ENCODE measurements at places on chromosomes 4 and X.

DNA sequence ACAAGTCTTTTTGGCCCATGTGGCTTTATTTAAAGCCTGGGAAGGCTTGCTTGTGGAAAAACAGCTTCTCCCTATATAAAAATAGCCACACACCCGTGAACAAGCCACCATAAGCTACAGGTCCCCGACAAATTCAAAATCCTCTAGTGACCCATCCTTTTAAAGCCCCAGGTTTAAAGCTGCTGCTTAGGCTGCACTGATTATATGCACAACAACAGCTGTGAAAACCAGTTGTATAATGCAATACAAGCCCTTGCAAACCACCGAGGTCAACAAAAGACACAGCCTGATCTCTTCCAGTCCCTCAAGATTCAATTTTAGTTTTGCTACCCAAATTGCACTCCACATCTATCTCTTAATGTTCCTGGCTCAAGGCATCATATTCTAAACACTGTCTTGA is 186.0 kb upstream of the WDFY3 start:
- no peak for DNase-seq

DNA sequence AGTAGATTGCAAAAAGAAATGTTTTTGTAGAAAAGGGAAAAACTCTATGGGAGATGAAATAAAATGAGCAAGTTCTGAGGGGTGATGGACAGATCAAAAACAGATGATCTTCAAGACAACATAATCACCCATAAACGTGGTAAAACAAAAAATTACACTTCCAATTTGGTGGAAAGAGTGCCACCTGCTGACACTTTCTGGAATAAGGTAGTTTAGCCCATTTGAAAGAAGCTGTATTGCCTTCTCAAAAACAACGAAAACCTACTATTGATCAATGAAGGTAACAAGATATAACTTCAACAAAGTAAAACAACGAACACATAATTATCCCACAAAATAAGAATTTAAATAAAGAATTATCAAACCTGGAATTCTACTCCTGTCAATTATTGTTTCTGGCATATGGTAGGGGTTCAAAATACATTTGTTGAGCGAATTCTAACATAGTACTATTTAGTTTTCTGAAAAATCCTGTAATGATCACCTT is 2.5 kb downstream of the COQ2 start:
- DNase-seq: no peak

GRCh38 chrX:111759686-111760085 is 78.7 kb downstream of the ALG13 start:
- DNase-seq: no peak

DNA sequence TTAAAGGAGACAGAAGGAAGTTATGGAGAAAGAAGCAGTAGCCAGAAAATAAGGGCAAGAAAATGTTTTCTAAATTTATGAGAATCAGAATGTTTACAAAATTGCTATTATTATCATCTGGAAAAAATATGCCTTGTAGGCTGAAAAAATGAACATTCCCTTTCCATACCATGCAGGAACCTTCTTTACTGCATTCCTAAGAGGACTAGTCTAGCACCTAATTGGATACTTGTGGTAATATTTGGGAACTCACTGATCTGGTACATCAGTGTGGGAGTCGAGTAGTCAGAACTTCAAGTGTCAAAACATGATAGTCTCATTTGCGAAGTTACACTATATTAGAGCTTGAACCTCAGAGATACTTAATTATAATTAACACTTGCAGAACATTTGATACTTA is 51.9 kb downstream of the TET2 start:
- no peak for DNase-seq

DNA sequence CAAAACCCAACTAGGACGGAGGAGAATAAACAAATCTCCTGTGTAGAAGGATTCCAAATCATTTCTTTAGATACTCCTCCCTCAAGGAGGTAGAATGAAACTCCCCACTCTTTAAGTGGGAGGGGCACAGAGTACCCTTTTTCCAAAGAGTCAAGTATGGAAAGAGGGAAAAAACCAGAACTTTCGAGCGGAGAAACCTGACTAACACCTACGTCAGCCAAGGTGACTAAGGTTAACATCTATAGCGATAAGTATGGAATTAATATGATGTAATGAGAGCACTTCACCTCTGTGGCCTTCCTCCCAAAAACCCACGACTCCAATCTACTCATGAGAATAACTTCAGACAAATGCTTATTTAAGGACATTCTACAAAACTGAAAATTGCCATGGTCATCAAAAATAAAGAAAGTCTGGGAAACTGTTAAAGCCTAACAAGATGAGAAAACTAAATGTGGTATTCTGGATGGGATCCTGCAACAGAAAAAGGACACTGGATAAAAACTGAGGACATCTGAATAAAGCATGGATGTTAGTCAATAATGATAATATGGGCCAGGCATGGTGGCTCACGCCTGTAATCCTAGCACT is 157.0 kb upstream of the MAP3K15 start:
- no peak for DNase-seq

- no peak for DNase-seq
Measured at GRCh38 chr4:172018358-172018757, 205.2 kb downstream of the GALNTL6 start.

Measured in stimulated activated CD8-positive, alpha-beta memory T cell treated with anti-CD3 and anti-CD28 coated beads, Interleukin-7, amount 100 ng/mL, for 1 hour (primary cell).